ENCODE measurements at places on chromosomes 4 and X.

GRCh38 chr4:152708361-152708760 lies 28.6 kb upstream of the TMEM154 start:
- DNase-seq = no peak

DNA sequence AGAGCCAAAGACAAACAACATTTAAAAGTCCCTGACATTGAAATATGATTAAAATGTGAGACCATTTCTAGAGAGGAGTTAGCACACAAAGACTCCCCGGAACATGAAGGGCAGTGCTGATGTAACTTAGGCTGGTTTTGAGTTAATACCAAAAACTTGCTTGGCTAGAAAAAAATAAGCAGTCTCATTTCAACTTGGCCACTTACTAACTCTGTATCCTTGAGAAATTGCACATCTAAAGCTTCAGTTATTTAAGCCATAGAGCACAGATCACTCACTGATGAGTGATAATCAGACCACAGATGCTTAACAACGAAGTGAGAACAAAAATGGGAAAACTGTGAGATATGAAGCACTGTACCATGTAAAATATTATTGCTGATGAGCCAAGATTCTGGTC lies 65.9 kb upstream of the MAOA start:
- DNase-seq = peak; percentile 47

- DNase-seq = no peak
Measured at GRCh38 chrX:68723491-68724155, 76.2 kb downstream of the STARD8 start.

GRCh38 chr4:168509786-168510185 lies 12.9 kb downstream of the PALLD start:
- peak; percentile 96 for DNase-seq

GRCh38 chrX:47802589-47802988 lies 34.1 kb upstream of the ZNF81 start:
- DNase-seq = peak; percentile 10

GRCh38 chrX:145816601-145817315 lies 871 bp upstream of the SLITRK2 start:
- no peak for DNase-seq

DNA sequence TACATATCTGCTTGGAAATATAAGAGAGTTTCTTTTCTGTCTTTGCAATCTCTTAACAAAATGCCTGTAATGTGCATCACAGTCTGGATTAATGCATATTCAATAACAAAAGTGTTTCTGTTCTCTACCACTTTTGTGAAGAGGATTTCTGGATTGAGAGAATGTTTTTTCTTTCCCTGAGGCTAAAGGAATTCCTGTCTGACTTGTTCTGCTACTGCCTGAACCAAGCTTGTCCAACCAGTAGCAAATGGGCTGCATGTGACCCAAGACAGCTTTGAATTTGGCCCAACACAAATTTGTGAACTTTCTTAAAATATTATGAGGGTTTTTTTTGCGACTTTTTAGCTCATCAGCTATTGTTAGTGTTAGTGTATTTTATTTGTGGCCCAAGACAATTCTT lies 1133.9 kb downstream of the SH3BGRL start:
- no peak for DNase-seq

GRCh38 chr4:55386073-55386472 lies 9.7 kb upstream of the TMEM165 start:
- peak; percentile 31 for DNase-seq

DNA sequence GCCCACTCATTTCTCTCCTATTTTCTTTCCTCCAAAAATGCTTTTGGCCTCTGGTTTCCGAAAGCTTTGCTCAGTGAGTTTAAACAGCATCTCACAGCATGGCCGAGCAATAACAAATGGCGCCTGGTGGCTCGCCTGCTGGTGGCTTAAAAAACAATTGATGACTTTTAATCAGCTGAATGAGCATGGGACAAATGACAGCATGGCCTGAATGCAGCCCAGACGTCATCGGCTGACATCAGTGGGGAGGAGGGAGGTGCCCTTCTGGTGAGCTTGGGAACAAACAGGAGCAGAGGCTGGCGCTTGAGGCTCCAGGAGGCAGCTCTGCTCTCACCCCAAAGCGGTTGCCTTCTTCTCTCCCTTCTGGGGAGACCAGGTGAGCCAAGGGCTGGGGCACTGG lies 286.4 kb downstream of the BCOR start:
- no peak for DNase-seq

DNA sequence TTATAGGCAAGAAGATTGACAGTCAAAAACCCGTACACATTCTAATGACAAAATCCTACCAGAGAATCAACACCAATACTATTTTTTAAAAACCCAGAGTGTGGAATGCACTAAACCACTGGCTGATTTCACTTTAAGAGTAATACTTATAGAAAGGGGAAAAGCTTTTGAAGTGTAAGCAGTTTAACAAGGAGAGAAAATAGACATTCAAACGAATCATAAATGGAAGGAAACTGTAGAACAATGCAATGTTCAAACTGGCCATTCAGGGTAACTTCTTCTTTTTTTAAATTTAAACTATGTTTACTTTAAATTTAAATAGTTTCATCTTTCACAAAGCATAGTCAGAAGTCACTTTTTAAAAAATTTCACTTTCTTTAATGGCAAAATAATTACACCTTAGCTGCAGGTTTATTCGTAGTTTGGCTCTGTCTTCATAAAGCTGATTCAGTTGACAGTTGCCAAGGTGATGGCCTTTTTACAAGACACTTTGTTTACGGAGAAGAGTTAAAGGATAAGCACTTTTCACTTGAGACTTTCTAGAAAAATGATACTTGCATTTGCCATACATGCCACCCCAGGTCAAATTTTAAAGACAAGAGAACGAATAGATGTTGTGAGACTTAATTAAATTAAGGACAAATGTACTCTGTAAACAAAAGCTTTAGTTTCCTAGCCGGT lies 82.4 kb upstream of the KLF3 start:
- DNase-seq = no peak

DNA sequence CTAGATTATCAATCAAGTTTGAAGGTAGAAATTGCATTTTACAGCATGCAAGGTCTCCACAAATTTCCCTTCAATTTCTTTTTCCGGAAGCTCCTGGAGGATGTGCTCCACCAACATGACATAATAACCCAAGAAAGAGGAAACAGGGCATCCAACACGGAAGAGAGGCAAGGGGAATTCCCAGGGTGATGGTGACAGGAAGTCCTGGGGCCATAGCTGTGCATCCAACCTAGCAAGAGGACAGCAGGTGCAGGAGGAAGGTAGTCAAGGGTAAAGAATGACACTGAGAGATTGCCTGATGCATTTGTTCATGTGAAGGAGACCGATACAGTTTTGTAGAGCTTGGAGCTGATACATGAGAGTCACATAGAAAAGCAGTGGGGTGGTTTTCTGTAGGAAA lies 115.7 kb upstream of the LSM6 start:
- DNase-seq = no peak

DNA sequence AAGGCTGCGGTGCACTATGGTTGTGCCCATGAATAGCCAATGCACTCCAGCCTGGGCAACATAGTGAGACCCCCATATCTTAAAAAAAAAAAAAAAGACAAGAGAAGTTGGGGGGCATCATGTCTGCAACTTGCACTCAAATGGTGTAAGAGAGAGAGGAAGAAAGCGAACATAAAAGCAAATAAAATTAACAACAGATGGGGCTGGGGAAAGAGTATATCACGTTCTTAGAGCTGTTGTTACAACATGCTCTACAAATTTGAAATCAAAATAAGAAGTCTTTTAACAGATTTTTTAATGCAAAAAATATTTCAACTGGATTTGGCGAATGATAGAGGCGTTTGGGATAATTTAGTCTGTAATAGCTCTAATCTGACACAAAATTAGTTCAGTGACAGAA lies 144.9 kb downstream of the FNIP2 start:
- peak; percentile 33 for DNase-seq

GRCh38 chrX:139559383-139560042 lies 29.0 kb downstream of the F9 start:
- peak; percentile 50 for DNase-seq

DNA sequence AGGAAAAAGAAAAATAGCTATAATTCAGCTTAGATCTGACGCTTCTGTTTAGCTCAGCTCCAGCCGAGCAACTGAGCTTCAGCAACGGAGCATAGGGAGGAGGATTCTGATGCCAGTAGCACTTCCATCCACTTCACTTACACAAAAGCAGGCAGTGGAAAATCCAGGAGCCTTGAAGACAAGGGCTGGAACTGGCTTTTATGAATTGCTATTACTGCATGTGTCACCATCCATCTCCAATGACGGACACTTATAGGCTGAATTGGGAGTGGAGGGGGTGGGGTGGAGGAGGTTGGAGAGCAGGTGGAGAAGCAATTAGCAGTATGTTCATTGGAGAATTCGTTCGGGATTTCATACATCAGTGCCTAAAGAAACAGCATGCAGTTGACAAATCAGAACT lies 15.6 kb downstream of the ENOX2 start:
- no peak for DNase-seq

DNA sequence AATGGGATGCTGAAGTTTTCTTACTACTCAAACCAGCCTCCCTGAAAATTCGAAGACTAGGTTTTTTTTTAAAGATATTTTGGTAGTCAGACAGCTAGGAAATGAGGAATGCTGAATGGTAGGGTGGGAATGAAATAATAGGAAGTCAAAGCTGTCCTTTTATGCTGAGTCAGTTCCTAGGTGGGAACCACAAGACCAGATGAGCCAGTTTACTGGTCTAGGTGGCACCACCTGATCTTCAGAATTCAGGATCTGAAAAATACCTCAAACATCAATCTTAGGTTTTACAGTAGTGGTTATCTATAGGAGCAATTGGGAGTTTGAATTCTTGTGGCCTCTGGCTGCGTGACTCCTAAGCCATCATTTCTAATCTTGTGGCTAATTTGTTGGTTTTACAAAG lies 183.1 kb upstream of the GALNT7 start:
- no peak for DNase-seq

GRCh38 chr4:115274545-115274944 lies 161.1 kb upstream of the NDST4 start:
- DNase-seq = no peak

DNA sequence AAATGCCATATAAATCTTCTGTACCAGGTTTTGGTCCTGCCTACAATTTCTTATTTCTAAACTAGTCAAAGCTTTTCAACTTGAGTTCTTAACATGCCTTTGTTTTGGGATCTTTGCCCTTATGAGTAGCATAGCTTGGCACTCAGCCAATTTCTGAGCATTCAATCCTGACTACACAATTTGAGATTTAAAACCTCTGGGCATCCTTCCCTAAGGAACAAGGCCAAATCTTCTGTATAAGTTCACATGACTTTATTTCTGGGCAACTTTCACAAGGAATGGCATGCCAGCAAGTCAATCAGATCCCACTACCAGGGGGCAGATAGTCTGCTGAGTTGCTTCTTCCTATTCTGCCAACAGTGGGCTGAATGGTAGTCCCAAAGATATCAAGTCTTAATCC lies 254.2 kb downstream of the ADAMTS3 start:
- DNase-seq = peak; percentile 34

GRCh38 chrX:24026432-24026831 lies 554 bp downstream of the KLHL15 start:
- peak; percentile 63 for DNase-seq

DNA sequence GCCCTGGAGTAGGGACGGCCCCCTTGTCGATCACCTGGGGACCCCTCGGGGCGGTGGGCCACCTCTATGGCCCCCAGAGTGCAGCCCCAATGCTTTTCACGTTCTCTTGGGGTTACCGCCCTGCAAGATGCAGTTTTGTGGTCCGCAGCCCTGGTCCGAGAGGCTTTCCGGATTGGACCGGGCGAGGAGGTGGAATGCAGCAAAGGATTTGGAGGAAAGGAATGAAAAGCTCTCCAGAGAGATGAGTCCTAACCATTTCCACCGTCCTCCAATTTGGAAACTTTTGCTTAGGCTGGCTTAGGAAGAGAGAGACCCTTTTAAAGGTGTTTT lies 601 bp downstream of the SLC25A43 start:
- peak; percentile 22 for DNase-seq

- DNase-seq = peak; percentile 54
Measured at GRCh38 chr4:126697748-126698147, 935.0 kb upstream of the INTU start.

GRCh38 chrX:42824541-42824940 lies 46.6 kb upstream of the PPP1R2C start:
- DNase-seq = no peak

GRCh38 chr4:154928640-154929257 lies 147.7 kb downstream of the RBM46 start:
- DNase-seq = peak; percentile 45

- no peak for DNase-seq
Measured at GRCh38 chr4:76214177-76214675, 602 bp upstream of the SCARB2 start.

- peak; percentile 9 for DNase-seq
Measured at GRCh38 chr4:25795566-25796454, 67.0 kb downstream of the SEL1L3 start.

DNA sequence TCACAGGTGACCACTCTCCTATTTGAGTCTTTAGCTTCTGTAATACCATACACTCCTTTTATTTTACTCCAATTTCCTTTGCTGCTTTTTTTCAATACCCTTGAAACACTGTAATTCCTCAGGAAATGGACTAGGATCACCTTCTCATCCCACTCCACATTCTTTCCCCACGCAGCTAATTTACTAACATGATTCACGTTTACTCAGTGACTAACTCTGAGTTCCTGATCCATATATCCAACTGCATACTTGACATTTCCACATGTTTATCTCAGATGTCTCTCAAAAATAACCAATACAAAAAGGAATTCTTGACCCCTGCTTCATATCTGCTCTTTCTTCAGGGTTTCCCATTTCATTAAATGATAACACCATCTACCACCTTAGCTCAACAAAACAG lies 19.9 kb downstream of the RPS6KA6 start:
- no peak for DNase-seq

DNA sequence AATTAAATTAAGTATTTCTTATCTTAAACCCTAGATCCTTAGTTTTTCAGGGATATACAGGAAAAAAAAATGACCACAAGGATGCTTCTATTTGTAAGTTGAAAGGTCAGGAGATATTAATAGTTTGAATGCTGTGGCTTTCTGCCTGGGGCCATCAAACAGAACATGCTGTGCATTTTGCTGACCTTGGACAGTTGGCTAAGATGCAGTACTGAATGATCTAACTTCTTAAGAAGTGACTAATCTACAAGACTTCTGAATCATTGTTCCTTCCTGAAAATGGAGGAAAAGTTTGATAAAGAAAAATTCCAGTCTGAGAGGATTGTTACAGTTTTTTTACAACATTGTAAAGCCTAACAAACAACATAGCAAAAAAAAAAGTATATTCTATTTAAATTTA lies 237.8 kb upstream of the JADE1 start:
- peak; percentile 94 for DNase-seq

DNA sequence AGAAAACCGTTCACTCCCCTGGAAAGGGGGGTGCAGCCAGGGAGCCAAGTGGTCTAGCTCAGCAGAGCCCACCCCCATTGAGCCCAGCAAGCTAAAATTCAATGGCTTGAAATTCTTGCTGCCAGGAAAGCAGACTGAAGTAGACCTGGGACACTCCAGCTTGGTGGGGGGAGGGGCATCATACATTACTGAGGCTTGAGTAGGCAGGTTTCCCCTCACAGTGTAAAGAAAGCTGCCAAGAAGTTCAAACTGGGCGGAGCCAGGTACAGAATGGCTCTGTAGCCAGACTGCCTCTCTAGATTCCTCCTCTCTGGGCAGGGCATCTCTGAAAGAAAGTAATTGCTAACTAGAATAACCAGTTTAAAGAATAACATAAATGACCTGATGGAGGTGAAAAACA lies 372.3 kb upstream of the F9 start:
- no peak for DNase-seq

GRCh38 chrX:109826954-109827708 lies 94.1 kb upstream of the ACSL4 start:
- DNase-seq = peak; percentile 90
